ENCODE measurements at places on chromosomes 12 and 14. TPM values are rescaled to one million over a fixed set of nuclear protein-coding genes. Genes with fewer than 3 reads are reported as not detected.

Gene HOXC9
- total RNA-seq = 4.0 TPM

- no peak for DNase-seq
Measured at GRCh38 chr12:131755305-131756113, 44.6 kb downstream of the SFSWAP start.

- no peak for DNase-seq
Measured at GRCh38 chr12:16329594-16329993, 17.9 kb upstream of the MGST1 start.

GRCh38 chr14:33934043-33934750, 16.7 kb downstream of the EGLN3 start:
- no peak for DNase-seq
